ENCODE measurements at places on chromosomes 6 and 20.

DNA sequence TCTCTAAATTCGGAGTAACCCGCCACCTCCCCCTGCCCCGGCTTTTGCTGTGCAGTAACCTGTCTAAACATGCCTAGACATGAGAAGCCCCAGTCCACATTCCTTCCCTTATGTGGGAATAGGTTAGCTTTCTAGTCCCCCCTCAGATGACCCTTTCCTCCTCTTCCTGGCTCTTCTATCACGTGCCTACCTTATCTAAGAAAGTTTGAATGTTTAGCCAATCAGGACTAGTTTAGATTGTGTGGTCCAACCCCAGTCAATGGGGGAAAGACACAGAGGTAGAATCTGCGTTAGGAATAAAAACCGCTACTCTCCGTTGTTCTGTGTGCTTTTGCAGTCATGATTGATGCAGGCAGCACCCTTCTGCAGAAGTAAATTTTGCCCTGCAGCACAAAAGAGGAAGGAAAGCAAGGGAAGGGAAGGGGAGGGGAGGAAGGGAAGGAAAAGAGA, 69.0 kb upstream of the CD93 start:
- DNase-seq, result no peak

DNA sequence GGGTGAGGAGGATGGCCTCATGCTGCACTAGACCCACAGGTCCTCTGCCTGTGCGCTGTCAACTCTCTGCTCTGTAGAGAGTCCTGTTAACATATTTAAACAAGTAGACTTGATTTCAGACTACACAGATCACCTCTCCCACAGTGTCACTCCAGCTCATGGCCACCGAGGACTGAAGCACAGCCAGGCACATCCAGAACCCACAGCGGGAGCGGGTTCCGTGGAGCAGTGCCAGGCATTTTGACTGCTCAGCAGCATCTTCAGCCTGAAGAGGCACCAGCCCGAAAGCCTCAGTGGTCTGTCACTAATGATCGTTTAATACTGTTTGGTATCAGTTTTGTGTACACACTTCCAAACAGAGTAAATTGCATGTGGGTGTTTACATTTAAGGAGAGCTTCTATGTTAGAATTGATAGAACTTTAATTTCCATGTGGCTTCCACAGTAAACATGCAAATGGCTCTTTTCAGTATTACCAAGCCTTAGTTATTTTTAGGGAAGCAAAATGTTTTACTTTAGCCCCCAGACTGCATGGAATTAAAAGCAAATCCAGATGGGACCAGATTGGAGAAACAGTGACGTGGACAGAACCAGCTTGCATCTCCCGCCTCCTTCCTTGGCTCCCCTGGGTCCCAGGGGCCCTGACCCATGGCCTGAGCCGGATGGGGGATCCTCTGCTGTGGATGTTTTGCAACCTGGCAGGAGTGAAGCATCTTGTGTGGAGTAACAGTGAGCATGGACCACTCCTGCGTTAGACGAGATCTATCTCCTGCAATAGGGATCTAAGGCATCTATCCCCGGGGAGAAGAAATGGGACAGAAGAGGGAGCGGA, 196.7 kb upstream of the CDH4 start:
- no peak for DNase-seq

- no peak for DNase-seq
Measured at GRCh38 chr20:57987659-57988058, 240.8 kb downstream of the ANKRD60 start.

GRCh38 chr20:11387189-11387754, 530.4 kb upstream of the BTBD3 start:
- DNase-seq, result peak; percentile 96

GRCh38 chr6:135141728-135142127, 39.4 kb upstream of the MYB start:
- no peak for DNase-seq

GRCh38 chr6:147676495-147677199, 168.2 kb downstream of the SAMD5 start:
- no peak for DNase-seq

All from kidney tubule cell (primary cell).